Nucleus accumbens (tissue), 56 donors: ENCODE measurements at places on chromosomes 3 and 15.

DNA sequence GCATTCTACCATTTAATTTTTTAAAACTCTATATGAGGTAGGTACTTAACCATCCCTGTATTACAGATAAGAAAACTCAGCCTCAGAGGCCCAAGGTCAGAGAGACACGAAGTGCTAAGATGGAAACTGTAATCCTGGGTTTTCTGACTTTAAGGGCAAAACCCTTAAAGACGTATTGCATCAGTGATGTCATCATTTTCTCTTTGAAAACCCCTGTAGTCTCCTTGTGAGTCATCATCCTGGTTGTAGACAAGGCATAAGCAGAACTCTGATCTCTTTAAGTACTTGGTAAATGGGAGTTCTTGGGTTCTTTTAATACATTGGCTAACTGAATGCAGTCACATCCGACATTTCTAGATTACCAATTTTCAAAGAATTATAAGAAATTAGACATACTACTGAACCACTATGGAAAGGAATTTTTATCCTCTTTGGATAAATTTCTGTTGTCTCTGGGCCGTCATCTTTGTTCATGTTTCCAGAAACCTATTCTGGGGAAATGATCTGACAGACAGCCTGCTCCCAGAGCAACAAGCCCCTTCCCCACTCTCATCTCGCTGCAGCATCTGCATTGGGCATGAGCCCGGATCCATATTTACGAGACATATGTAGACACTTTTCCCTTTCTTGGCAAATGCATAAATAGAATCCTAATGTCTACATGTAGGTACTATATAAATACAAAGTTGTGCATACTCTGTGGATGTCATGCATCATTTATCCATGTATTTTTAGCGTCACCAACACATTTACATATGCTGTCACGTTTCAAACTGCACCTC lies 48.7 kb upstream of the MDFIC2 start:
- no peak for DNase-seq

DNA sequence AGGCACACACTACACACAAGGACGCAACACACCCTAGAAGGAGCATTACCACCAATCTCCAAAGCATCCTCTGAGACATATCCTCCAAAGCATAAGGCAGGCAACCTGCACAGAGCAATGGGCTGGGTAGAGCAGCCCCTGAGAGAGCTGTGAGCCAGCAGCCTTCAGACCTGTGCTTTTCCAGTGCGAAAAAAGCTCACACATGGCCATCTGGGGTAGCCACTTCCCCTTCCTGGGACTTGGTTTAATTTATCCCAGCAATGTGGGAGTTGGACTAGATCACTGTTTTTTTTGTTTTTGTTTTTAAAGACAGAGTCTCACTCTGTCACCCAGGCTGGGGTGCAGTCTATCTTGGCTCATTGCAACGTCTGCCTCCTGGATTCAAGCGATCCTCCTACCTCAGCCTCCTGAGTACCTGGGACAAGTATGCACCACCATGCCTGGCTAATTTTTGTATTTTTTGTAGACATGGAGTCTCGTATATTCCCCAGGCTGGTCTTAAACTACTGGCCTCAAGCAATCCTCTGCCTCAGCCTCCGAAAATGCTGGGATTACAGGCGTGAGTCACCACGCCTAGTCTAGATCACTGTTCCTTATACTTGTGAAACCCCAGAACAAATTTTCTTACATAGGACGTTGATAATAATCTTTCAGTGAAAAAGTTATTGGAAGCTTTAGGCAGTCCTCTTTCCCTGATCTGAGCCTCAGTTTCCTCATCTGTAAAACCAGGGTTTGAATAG lies 18.9 kb downstream of the PTPN23 start:
- no peak for DNase-seq

- no peak for DNase-seq
These were observed 8.5 kb downstream of the IP6K2 start for GRCh38 chr3:48708481-48708889.

GRCh38 chr3:145159640-145160039 lies 1001.3 kb downstream of the PLOD2 start:
- DNase-seq = no peak

DNA sequence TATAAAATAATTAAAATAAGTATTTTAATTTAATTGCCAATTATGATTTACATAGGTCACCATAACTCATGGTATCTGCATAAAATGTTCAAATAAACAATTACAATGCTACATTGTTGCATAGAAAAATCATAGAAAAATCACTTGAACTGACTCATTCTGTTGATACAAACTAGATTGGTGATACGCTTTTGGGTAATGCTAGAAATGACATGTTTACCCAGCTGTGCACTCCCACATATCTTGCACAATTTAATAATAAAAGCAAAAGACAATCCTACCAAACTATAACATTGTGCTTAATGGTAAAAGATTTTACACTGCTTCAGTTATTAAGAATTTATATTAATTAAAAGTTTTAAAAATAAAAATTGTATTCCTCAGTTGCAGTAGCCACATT lies 45.8 kb upstream of the FBXL22 start:
- DNase-seq = no peak

DNA sequence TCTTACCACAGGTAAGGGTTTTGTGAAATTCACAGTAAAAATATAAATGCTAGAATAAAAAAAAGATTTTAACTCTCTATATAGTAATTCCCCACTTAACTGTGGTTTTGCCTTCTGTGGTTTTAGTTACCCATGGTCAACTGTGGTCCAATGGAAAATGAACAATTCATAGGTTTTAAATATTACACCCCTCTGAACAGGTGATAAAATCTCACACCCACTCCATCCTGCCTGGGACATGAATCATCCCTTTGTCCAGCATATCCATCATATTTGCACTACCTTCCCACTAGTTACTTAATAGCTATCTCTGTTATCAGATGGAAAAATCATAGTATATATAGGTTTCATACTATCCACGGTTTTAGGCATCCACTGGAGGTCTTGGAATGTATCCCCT lies 49.2 kb downstream of the HDGFL3 start:
- no peak for DNase-seq
